ENCODE measurements at places on chromosomes 4 and X.

DNA sequence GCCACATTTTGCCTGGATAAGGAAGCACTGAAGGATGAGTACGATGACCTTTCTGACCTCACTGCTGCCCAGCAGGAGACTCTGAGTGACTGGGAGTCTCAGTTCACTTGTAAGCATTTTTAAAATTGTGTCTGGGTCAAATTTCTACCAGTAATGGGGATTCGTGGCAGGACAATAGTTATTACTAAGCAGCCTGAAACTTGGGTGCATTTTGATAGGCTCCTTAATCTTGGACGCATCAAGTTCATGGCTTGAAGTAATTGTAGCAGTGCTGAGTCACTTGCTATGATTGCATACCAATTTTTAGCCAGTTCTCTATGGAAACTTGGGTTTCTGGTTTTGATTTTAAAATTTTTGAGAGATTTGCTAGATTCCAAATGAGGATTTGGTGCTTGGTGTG, 4.3 kb downstream of the PGRMC1 start:
- DNase-seq = no peak

DNA sequence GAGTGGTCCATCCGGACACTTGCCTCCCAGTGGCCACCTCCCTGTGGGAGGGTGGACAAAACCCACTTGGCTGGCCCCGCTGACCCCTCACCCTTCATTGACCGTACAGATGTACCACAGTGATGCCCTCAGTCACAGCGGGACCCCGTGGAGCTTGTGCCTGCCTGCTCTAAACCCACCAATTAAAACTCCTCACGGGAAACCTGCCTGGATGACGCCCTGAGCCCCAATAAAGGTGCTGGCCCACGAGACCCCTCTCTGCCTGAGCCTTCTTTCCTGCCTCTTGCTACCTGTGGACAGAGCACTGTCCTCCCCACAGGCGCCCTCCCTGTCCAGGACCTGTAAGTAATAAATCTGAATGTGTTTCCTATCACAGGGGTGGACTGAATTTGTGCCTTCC, 32.9 kb downstream of the RNF212 start:
- no peak for DNase-seq

GRCh38 chr4:78346222-78346621, 205.3 kb upstream of the ANXA3 start:
- no peak for DNase-seq

DNA sequence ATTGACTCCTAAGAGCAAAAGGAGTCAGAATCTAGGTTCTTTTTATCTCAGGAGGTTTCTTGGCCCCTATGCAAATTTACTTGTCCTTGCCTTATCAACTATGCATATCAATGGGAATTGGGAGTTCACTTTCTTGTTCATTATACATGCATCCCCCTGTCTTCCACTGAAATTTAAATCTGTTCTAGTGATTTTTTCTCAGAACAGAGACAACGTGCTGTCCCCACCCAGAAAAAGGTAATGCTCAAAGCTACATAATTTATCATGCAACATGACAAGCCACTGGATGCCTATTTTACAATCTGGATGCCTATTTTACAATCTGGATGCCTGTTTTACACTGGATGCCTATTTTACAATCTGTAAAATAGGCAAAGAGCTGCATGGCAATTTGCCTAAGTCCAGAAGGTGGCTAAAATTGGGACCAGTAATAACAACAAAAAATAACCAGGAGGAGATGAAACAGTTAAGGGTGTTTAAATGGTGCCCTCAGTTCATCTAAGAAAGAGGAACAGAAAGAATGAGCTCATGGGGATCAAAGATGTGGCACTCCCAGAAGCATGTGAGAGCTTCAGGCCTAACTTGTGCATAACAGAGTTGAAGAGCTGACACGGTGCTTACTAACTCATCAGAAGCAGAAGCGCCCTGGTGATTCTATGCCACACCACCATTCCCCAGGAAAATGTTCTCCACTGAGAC, 537.8 kb upstream of the BOD1L1 start:
- DNase-seq = no peak

GRCh38 chrX:30577362-30577991, at the start of gene TASL:
Gene TASL, minus strand, starts transcription at chrX:30577766. Its CDS starts 17,411 bp downstream, at chrX:30560355.
- DNase-seq = no peak

GRCh38 chr4:9849538-9849920, 68.1 kb downstream of the DRD5 start:
- DNase-seq = no peak

DNA sequence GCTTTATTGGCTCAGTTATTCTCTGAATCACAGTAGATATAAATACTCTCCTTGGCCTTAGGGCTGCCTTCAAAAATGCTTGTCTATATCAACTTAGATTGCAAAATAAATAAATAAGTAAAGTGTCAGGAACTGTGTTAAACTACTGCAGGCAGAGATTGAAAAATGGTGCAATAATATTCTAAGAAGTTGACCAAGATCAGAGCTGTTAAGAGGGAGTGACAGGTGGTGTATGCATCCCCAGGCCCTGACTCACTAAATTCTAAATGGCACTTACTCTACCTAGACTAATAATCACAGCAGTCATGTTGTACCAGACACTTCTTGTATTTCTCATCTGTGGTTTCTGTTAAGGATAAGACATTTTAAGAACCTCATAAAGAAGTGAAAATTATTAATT, 235.1 kb upstream of the SPOCK3 start:
- DNase-seq = no peak

GRCh38 chr4:56468097-56468422, 643 bp downstream of the SRP72 start:
- DNase-seq = no peak

- DNase-seq = no peak
Measured at GRCh38 chr4:137599734-137600133, 67.4 kb upstream of the PCDH18 start.

DNA sequence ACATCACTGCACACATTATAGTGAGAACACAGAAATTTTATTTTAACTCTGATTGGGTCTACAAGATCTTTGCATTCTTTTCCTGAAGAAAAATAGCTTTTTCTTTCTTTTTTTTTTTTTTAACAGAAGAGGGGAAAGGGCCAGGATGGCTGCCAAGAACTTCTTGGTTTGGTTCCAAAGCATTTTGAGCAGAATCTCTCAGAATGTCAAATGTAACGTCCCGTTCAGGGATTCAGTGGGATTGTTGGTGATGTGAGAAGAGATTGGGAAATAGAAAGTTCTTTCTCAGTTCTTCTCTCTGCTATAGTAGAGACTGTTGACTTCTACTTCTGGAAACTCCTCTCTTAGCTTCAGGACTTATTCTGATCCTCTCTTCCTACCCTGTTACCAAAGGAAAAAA, 70.9 kb upstream of the CBR4 start:
- DNase-seq = no peak

DNA sequence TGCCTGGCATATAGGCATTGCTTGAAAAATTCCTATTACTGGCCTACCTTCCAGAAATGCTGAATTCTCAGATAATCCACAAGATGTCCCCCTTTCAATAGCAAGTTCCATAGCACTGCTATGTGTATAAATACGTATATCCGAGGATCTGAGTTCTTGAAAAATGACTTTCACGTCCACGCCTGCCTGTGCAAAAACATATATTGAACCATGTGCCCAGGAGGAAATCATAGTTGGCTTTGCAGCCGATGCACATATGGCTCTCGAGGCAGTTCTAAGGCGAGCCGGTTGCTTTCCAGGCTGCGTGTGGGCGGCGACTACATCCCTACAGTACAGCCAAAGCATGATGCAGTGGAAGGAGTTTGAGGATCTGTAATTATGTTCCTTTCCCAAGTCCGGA, 55.4 kb upstream of the ESX1 start:
- no peak for DNase-seq

GRCh38 chr4:82638479-82638878, 76.7 kb upstream of the TMEM150C start:
- no peak for DNase-seq

DNA sequence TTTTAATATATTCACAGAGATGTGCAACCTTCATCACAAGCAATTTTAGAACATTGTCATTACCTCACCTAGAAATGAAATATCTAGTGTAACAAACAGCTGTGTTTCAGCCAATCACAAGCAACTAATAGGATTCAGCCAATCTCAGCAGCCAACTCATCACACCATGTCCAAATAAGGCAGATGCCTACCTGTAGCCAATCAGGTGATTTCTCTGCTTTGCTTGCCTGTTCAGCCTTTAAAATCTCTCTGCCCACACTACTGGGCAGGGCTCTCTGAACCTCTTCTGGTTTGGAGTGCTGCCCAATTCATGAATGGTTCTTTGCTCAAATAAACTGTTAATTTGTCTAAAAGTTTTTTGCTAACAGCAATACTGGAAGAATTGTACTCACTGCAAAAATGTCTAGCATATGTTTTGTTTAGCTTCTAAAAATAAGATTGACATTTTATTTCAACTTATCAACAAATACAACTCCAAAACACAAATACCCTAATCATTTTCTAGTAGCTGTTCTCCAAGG, 52.4 kb upstream of the IGFBP7 start:
- no peak for DNase-seq

- DNase-seq = no peak
Measured at GRCh38 chr4:153362184-153362583, 17.7 kb downstream of the MND1 start.

GRCh38 chr4:154506253-154506652, 14.7 kb upstream of the DCHS2 start:
- DNase-seq = no peak

DNA sequence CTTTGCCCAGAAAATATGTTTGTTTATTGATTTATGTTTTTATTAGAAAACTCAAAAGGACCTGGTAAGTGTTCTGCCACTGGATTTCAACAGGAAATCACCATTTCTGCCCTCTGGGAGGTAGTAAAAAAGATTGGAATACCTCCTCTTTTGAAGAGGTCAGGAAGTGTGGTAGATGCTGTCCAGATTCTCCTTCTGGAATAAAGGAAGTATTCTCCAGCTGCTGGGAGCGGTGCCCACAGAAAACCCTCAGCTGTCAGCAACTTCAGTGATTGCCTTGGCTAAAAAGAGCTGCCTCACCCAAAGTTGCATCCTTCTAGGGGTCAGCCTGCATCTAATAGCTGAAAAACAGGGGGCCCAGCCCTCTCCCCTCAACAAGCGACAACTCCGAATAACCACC, 13.8 kb upstream of the ZNF674 start:
- DNase-seq = no peak

DNA sequence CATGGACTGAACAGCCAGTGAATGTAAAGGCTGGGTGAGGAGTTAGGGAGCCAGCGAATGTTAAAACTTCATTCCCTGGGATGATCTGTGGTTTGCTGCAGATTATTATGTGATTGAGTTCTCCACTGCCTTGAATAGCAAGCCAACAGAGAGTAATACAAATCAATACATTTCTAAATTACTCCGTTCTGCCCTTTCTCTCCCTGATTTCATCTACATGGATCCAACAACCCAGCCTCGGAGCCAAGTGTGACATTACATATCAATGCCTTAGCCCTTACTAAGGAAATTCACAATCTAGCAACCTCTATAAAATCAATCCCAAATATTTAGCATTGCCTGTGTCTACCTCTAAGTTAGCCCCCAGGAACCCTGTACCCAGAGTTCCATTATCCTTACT, 11.0 kb downstream of the HSD17B13 start:
- DNase-seq = no peak

GRCh38 chrX:39605183-39605582, 492.6 kb downstream of the BCOR start:
- DNase-seq = no peak

DNA sequence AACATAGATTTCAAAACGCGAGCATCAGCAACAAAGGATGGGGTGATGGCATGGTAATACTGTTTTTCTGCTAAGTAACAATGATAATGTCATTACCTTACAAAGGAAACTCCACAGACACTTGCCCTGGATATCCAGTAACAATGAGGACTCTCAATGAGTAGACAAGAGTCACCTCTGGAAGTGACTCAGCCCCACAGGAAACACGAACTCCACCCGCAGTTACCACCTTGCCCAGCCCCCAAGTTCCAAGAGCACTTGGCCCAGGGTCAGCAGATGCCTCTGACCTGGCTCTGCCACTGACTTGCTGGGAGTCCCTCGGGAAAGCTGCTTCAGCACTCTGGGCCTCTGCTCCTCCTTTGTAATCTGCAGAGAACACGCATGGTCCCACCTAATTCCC, 110.3 kb upstream of the MAP3K15 start:
- DNase-seq = no peak

DNA sequence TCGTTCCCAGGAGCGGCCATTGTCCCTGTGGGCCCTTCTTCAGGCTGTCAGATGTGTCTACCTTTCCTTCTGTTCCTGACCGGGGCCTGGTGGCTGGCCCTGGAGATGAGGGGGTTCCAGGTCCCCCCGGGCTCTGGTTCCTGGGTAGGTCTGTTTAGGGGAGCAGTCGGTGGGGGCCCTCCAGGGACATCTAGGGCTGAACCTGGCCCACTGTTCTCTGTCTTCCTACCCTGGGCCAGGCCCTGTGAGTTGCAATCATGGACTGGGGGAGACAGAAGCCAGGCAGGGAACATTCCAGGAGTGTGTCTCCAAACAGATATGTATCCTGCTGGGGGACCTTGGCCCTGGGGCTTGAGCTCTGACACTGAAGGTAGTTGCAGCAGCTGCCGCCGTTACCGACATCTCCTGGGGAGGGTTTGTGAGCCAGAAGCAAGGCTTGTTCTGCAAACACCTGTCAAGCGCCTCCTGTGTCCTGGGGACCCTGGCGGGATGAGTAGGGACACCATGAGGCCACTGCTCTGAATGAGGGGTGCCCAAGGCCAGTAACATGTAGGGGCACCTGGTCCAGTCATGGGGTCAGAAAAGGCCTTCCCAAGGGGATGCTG, 49.5 kb upstream of the ADRA2C start:
- DNase-seq = no peak

- no peak for DNase-seq
Measured at GRCh38 chrX:114272096-114272686, 311.7 kb upstream of the HTR2C start.

DNA sequence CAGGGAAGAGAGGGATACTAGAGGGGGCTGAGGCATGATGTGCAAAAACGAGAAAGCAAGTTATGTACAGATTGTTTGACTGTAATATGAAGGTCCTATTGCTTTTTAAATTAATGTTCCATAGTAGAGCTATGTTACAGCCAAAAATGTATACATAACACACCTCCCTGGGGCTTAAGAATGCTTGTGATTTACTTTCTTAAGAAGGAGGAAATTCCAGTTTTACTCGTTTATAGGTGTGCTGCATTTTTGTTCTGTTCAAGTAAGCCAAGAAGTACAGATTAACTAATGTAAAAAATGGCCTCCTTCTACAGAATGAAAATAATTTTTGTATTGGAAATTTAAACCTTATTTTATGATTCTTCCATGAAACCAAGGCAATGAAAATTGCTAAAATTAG, 614.4 kb upstream of the NR3C2 start:
- no peak for DNase-seq

GRCh38 chrX:110402091-110402849, 43.6 kb downstream of the RTL9 start:
- DNase-seq = no peak

DNA sequence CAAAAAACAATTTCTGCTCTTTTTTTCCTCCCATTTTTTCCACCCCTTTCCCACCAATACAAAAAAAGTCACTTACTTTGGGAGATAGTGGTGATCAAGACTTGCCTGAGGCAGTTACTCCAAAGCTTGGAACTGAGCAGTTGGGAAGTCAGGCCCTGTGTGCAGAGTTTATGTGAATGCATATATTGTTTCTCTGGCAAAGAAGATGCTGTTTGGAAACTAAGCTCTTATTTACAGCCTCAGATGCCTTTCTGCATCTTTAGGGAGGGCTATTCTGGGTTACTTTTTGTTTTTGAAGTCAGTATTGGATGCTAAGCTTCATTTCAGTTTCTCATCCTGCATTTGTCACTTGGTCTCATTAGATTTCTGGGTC, 136.3 kb downstream of the ZNF330 start:
- DNase-seq = no peak

- no peak for DNase-seq
Measured at GRCh38 chr4:1403177-1403583, 3.1 kb downstream of the NKX1-1 start.

- DNase-seq = no peak
Measured at GRCh38 chrX:123740536-123740935, 7.7 kb upstream of the THOC2 start.

Measured in AG04450 (cell line).